ENCODE measurements at places on chromosomes 11 and 22.

- DNase-seq = peak; percentile 49
These were observed 615 bp downstream of the ANO5 start for GRCh38 chr11:22193348-22194051.

- no peak for DNase-seq
These were observed 93.2 kb upstream of the SYT13 start for GRCh38 chr11:45379162-45379863.

GRCh38 chr11:111916768-111917167, 1.9 kb upstream of the C11orf52 start:
- no peak for DNase-seq

DNA sequence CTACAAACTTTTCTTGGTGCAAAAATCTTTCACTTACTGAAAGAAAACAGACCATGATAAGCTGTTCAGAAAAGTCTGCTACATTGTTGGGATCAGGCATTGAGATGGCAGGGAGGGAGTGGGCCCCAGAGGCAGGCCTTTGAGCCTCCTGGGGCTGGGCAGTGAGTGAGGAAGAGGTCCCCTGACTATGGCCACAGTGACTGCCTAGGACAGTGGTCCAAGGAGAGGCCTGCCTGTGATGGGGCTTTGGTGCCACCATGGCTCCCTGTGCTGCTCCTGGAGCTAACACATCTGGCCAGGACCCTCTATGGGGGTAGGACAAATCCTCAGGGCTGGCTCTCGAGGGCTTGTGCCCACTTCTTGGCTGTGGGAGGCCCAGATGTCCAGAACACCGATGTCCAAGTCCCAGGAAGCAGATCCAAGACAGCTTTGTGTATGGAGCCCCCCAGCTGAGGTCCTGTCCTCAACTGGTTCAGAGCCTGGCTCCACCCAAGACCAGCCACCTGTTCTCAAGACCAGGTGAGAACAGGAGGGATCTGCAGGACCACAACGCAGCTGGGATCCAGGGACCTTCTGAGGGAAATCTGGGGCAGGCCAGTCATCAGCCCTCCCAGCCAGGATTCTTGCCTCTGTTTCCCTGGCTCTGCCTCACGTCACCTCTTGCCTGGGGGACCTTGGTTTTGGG, 36.9 kb downstream of the PPM1F start:
- no peak for DNase-seq

GRCh38 chr11:68678031-68678441, 6.3 kb upstream of the GAL start:
- DNase-seq = no peak

- no peak for DNase-seq
These were observed 14.7 kb downstream of the MIAT start for GRCh38 chr22:26672060-26672471.

DNA sequence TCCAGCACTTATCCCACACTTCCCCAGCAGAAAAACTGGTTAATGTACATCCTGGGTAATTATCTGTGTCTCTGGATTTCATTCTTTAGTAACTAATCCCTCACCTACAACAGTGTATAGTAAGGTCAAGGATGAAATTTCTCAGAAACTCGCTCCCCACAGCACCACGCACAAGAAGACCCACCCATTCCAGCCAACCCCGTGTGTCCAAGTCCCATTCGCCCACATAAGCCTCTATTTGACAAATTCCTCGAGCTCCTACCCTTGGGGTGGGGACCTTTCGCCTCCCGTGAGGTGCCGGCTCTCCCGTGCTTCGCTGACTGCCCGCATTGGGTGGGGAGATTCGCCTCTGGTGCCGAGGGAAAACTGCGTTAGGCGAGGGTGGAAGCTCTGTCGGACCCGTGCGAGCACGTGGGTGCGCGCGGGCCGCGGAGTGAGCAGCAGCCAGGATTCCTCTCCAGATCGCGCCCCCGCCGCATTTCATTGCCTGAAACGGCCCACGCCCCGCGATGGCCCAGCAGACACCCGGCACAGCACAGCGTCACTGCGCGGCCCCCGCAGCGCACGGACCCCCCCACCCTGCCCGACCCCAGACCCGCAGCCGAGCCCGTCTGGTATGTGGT, 866 bp downstream of the EXPH5 start:
- peak; percentile 67 for DNase-seq

DNA sequence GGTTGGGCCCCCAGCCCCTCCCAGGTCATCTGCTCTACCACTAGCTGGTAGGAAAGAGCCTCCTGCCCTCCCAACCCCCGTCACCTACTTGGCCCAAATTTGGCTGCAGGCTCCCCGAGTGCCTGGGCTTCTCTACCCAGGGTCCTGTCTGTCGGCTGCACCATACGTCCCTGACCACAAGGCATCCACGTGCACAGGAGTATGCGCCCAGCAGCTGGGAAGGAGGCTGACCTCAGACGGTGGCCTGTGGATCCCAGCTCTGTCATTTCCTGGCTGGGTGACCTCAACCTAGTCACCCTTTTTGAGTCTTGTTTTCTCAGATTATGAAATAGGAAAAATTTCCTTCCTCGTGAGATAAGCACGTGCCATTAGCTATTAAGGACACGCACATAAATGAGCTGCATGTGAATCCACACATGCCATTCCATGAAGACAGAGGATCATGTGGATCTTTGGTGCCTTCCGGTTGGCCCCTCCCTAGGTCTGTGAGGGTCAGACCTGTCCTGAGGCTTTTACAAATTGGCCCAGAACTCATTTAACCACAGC, 13.7 kb downstream of the CYB561A3 start:
- DNase-seq = no peak

DNA sequence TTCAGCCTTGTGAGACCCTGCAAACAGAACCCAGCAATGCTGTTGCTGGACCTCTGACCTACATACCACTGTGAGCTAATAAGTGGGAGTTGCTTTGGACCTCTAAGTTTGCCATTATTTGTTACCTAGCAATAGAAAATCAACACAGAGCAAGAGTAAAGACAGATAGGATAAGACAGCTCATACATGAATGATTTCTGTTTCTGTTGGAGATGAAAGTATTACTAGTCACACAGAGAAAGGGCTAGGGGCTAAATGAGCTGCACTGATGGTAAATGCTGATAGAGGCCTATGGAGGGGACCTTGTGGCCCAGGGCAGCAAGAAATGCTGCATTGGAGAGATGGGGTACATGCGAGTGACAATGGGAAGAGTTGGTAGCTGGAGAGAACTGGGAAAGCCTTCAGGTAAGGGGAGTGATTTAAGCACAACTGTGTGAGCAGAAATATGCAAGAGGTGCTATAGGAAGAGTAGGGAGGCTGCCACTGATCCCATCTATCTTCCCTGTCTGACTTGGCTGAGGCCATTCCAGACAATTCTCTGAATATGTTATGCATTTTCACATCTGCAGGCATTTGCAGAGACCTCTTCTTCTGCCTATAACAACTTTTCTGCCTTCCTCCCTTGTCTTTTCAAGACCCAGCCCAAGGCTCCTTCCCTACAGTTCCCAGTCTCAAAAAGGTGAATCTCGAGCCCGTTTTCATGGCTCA, 46.1 kb upstream of the SYN3 start:
- DNase-seq = no peak

GRCh38 chr22:20095521-20095920, 15.5 kb downstream of the DGCR8 start:
- DNase-seq = no peak

GRCh38 chr11:45886816-45887520, 1.5 kb downstream of the MAPK8IP1 start:
- DNase-seq = no peak

DNA sequence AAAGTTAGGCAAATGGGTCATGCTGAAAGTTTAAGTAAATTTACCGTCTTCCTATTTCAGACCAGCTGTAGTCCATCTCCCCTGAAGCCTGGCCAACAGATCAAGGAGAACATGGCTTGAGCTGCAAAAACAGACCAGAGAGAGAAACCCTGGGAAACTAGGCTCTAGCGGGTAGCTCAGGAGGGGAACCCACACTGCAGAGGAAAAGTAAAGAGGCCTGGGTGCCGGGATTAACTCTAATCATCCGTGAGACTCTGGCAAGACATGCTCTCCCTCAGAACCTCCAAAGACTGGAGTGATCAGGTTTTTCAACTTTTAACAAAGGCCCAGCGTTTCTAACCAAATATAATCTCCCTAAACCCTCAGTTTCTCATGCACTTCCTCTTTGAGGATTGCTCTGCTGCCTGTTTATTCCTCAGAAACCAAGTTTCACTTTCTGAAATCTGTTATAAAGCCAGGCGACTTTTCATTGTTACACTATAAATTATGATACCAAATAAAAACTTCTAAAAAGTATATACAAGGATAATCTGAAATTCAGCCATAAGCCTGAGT, 67.5 kb downstream of the GAB2 start:
- peak; percentile 50 for DNase-seq

- DNase-seq = no peak
These were observed 51.7 kb upstream of the RTL6 start for GRCh38 chr22:44549701-44550100.

GRCh38 chr11:88603091-88603867, 265.7 kb upstream of the CTSC start:
- DNase-seq = no peak

DNA sequence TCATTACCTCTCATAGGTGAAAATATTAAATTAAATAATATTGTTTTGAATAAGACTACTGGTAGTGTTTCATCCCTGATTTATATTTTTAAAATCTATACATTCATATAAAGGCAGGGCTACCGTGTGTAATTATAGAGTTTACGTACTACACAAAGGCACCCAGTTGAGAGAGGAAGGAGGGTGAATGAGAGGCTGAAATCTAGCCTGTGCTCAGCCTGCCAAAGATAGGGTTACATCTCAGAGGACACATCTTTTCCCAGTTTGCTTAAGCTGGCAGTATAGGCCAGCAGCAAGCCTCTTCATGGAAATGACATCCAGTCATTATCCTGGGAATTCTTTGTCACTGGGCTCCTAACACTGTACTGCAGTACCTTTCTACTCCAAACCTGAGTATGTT, 7.5 kb upstream of the B3GNT6 start:
- no peak for DNase-seq

- DNase-seq = no peak
These were observed 1.6 kb downstream of the PRDM11 start for GRCh38 chr11:45147891-45148675.

DNA sequence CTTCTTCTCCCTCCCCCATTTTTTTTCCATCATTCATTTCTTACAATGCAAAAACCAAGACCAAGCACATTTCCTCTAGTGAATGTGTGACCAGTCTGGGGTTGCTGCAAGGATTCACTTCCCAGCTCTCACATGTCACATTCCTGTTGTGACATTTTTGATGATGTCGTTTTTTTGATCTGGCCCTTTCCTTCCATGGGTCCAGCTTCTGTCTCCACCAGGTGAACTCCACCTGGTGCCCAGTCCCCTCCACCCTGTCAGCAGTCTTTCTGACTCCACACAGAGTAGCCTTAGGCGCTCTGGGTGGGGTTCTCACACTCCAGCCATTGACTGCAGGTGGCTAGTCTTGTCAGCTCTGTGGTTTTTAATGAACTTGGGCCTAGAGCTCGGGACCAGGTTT, 15.6 kb downstream of the PANX1 start:
- DNase-seq = no peak

GRCh38 chr11:57290288-57290687, 34.5 kb downstream of the TNKS1BP1 start:
- no peak for DNase-seq

- no peak for DNase-seq
These were observed 191.7 kb downstream of the ST3GAL4 start for GRCh38 chr11:126547161-126547560.

DNA sequence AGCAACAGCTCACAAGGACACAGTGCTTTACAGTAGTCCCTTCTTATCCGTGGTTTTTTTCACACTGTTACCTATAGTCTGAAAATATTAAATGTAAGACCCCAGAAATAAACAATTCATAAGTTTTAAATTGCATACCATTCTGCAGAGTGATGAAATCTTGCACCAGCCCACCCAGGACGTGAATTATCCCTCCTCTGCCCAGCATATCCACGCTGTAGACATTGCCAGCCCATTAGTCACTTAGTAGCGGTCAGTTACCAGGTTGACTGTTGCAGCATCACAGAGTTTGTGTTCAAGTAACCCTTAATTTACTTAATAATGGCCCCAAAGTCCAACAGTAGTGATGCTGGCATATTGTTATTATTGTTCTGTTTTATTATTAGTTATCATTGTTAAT, 3.6 kb downstream of the CLTCL1 start:
- no peak for DNase-seq

DNA sequence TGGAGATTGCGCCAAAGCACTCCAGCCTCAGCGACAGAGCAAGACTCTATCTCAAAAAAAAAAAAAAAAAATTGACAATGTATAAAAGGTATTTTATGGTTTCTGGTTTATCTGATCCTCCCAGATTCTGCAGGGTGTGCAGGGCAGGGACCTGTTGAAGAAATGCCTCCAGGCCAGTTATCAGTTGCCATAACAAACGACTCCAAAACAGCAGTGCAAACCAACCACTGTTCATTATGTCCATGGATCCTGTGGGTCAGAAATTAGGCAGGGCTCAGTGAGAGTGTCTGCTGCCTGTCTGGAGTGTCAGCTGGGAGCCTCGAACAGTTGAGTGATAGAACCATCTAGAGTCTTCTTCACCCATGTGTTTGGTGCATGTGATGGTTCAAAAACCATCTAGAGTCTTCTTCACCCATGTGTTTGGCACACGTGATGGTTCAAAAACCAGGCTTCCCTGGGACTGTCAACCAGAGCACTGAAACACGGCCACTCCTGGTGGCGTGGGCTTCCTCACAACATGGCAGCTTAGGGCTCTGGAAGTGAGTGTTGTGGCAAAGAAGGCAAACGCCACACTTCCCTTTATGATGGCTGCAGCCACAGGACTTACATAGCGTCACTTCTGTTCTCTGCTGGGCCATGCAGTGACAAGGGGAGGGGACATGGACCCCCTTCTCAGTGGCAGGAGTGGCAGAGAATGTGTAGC, 115.1 kb upstream of the CRYBB3 start:
- no peak for DNase-seq

DNA sequence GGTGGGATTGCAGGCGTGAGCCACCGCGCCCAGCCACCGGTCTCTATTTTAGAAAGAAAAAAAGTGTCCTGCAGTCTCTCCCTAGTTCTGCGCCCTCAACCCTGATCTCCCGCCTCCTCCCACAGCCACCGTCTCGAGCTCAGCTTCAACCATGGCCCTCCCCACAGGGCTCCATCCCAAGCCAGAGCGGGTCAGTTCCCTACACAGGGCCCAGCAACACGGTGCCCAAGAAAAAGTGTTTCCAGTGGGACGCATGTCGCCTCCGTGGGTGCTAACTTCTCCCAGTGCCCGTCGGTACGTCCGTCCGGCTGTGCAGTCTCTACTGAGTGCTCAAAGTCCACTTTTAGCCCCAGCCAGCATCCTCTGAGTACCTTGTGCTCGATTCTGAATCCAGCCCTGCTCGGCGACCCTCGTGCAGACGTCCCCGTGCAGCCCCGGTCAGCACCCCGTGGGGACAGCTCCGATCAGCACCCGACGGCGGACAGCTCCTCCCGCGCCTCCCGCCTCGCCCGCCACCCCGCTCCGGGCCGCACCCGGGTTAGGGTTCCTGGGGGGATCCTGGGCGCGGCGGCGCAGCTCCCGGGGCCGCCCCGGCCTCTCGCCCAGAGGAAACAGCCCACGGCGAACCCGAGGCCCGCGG, 657 bp upstream of the MAPK8IP2 start:
- DNase-seq = peak; percentile 28

Measured in HAP-1 (cell line).